Stimulated activated CD8-positive, alpha-beta memory T cell treated with anti-CD3 and anti-CD28 coated beads, Interleukin-4, amount 100 ng/mL, for 4 hours (primary cell): ENCODE measurements at places on chromosomes 2 and 18.

DNA sequence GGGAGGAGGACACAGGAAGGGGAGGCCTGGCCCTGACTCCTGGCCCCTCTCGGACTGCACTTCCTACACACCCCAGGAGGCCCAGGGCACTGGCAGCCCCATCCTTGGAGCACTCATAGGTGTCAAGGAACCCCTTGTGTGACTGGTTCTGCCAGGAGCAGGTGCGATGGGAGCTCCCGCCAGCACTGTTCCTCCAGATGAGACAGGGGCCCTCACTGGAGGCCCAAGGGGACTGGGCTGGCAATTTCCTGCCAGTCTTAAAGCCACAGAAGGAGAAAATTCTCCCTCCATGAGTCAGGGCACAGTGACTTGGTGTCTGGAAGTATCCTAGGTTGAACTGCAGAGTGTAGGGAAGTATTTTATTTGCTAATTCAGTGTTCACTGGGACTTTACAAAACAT is 42.8 kb upstream of the MAL start:
- DNase-seq, result no peak

GRCh38 chr2:71460595-71461303 is 7.4 kb downstream of the DYSF start:
- DNase-seq, result no peak

GRCh38 chr2:207849443-207849842 is 79.7 kb upstream of the FZD5 start:
- no peak for DNase-seq

DNA sequence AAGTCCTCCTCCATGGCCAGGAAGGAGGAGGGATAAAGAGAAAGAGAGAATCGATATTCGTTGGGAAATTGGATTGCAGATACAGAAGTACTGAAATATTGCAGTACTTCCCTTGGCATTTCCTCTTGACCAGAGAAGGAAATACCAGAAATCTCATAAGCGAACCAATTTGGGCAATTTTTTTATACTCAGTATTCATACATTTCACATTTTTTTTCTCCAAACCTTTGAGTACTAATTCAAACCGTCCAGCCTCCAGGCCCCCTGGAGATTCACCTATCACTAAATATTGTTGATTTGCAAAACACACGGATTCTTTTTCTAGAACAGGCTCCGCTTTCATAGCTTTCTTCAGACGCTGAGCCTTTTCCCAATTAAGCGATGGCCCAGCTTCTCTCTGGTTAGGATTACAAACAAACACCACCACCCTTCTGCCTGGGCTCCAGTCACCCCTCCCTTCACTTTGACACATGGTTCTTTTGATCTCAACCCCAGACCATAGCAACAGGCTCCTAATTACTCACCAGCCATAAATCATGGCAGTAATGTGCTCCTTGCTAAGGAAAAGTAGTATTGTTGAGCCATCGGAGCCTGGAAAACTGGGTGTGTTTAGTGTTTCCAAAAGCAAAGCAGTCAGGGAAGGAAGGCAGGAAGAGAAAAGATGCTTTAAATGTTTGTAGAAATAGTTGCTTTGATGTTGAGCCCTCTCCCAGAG is 138.4 kb upstream of the CCDC68 start:
- no peak for DNase-seq

DNA sequence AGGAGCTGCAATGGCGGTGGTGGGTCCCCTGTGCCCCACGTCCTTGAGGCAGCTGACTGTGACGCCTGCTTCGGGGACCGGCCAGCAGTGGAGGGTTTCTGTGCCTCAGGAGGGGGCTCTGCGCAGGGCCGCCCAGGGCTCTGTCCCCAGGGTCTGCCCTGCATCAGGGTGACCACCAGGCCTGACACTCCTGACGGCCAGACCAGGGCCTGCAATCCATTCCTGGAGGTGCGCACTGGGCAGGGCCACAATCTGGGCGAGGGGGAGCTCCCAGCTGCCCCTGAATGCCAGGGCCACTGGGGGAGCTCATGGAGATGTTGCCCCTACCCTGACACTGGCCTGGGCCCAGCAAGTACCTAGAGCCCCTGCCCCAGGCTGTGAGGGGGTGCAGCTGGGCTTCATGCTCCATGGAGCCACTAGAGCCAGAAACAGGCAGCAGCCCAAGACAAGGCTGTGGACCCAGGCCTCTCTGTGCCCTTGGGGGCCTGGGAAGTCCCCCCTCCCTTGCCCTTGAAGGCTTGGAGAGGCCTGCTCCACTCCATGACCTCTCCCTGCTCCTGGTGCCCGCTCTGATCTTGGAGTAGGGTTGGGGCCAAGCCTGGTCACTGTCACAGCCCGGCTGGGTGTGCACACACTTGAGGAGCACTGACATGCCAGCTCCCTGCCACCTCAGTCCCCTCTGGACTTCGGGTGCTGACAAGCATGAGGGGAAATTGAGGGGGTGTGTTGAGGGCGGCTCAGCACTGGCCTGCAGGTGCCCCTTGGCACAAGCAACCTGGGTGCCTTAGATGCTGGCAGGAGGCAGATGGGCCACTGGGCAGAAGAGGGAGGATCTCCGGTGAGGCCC is 55.9 kb downstream of the LDAH start:
- no peak for DNase-seq

DNA sequence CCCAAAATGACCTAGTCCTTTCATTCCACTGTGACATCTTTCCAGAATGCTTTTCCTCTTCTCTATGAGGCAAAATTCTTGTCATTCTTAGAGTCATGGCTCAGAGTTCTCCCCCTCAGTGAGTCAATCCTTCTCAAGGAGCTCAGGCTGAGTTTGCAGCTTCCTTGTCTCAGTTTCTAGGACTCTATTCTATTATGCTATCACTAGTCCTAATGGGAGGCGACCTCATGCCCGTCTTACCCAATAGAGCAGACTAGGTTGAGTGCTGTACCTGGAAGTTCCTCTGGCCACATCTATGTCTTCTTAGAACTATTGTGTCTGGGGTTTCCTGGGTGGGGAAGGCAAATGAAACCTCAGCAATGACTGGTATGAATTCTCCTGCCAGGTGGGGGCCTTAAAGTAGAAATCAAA is 51.5 kb downstream of the HAUS1 start:
- DNase-seq, result no peak

- DNase-seq, result no peak
Measured at GRCh38 chr2:10410001-10410822, 37.9 kb downstream of the ODC1 start.
